ENCODE measurements at places on chromosomes 5 and 9. TPM values are rescaled to one million over a fixed set of nuclear protein-coding genes. Genes with fewer than 3 reads are reported as not detected.

OR1Q1 gene
- not detected for total RNA-seq

F2RL2 gene
- 0.80 TPM for total RNA-seq

GKAP1 gene
- total RNA-seq, result 5.4 TPM

TMC1 gene
- total RNA-seq, result 2.2 TPM

TAF11L13 gene
- total RNA-seq, result not detected

MCTP1 gene
- 86.0 TPM for total RNA-seq
